ENCODE measurements at places on chromosomes 5 and 9.

GRCh38 chr5:67240846-67241245 lies 44.2 kb upstream of the CD180 start:
- DNase-seq: peak; percentile 47

DNA sequence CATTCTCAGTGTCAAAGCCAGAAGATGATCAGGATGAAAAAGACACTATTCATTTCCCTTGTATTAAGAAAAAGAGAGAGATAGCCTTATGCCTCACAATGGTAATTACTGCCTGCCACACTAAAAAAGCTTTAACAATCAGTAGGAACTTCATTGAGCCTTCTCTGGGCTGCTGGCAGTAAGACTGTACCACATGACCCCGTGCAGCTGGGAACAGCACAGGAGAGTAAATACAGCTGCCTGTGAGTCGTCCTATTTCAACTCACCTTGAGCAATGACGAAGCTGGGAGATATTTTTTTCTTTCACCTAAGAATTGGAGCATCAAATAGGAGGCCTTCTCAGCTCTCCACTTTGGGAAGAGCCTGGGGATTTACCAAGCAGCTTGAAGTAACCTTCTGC lies 316.3 kb downstream of the GABRB2 start:
- DNase-seq: no peak

GRCh38 chr5:141032626-141033025 lies 18.5 kb upstream of the PCDHB1 start:
- no peak for DNase-seq

DNA sequence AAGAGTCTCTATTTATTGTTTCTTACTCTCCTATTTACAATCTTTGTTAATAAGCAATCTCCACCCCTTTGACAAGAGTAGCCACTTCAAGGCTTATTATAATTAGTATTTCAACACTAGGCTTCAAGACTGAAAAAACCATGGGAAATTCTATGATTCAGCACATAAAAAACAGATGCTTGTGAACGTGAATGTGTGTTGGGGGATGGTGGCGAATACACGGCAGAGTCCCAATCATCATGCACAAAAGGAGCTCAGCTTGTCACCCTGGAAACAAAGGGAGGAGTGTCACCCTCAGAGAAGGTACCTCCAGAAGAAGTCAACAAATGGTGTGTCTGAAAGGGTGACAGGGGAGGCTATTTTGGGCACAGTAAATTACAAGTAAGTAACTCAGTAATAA lies 157.2 kb upstream of the RETREG1 start:
- DNase-seq: peak; percentile 60

All from fibroblast of upper back skin (primary cell).